Pancreas (tissue), 10 donors: ENCODE measurements at places on chromosomes 4 and X. TPM values are rescaled to one million over a fixed set of nuclear protein-coding genes. Genes with fewer than 3 reads are reported as not detected.

Gene S100G
- not detected for polyA plus RNA-seq

Gene ADH6
- 0.15 TPM for polyA plus RNA-seq

- no peaks in the 10 kb centered on the region for H3K4me1 ChIP-seq
- no peaks in the 10 kb centered on the region for H3K36me3 ChIP-seq
- DNase-seq: no peak
- H3K4me3 ChIP-seq: no peak overlapping the region
- H3K27me3 ChIP-seq: no peaks in the 10 kb centered on the region
Measured at GRCh38 chr4:86294883-86295282, 65.0 kb downstream of the MAPK10 start.

GRCh38 chr4:60422439-60422838 lies 777.7 kb upstream of the ADGRL3 start:
- no peak for DNase-seq
- no peaks in the 10 kb centered on the region for H3K27me3 ChIP-seq
- H3K4me3 ChIP-seq: no peak overlapping the region
- H3K4me1 ChIP-seq: no peaks in the 10 kb centered on the region
- no peaks in the 10 kb centered on the region for H3K36me3 ChIP-seq
